ENCODE measurements at places on chromosomes 11 and 22. TPM values are rescaled to one million over a fixed set of nuclear protein-coding genes. Genes with fewer than 3 reads are reported as not detected.

Gene CBX6
- total RNA-seq = 4.7 TPM

- no peaks in the 10 kb centered on the region for H3K27me3 ChIP-seq
- H3K4me1 ChIP-seq = peaks cover 20% of the 10 kb centered on the region
- H3K36me3 ChIP-seq = no peaks in the 10 kb centered on the region
- no peak overlapping the region for H3K27ac ChIP-seq
Measured at GRCh38 chr11:121032546-121032945, 8.6 kb downstream of the TBCEL start.

- no peak overlapping the region for H3K4me3 ChIP-seq
- no peaks in the 10 kb centered on the region for H3K27me3 ChIP-seq
- peaks cover 5% of the 10 kb centered on the region for H3K36me3 ChIP-seq
- no peak overlapping the region for H3K27ac ChIP-seq
- no peak for DNase-seq
Measured at GRCh38 chr22:22487869-22488597, 20.5 kb downstream of the ZNF280B start.

DNA sequence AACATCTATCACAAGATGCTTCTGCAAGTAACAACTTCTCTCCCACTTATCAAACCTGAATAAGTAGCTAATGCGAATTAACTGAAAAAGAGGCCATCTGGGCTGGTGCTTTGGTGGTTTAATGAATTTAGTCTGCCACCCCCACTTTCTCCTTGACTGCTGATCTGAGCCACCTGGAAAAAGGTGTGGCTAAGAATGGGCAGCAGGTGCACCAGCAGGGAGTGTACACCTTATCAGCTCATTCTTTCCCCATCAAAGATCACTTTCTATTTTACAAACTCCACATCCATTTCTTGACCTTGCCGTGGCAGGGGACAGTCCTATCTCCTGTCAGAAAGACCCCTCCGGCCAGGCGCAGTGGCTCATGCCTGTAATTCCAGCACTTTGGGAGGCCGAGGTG, 6.5 kb downstream of the RFPL3 start:
- no peak for DNase-seq
- H3K4me1 ChIP-seq = no peaks in the 10 kb centered on the region
- H3K27me3 ChIP-seq = peaks cover 15% of the 10 kb centered on the region
- no peak overlapping the region for H3K4me3 ChIP-seq

DNA sequence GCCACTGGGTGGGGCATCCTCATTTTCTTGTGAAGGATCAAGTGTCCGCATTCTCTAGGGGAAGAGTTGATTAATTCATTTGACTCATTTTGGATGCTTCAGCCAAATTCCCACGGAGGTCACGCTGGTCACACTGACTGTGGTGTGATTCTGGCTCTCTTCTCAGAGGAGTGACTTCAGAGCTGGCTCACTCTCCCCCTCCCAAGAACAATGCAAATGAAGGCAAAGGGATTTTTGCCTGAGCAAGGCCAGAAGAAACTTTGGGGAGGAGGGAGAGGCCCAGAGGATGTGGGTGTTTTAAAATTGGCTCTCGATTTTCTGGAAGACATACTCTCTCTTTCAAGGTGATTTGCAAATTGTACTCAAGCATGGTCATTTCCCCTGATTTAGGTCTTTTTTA, 51.1 kb upstream of the LMO2 start:
- no peaks in the 10 kb centered on the region for H3K27me3 ChIP-seq
- H3K36me3 ChIP-seq = no peaks in the 10 kb centered on the region
- no peak overlapping the region for H3K4me3 ChIP-seq
- no peaks in the 10 kb centered on the region for H3K4me1 ChIP-seq
- DNase-seq = no peak

Gene PDXP
- total RNA-seq = 46.1 TPM

Gene DGCR6L
- 28.6 TPM for total RNA-seq

GRCh38 chr11:90525962-90526361, 303.1 kb upstream of the CHORDC1 start:
- H3K27ac ChIP-seq = no peak overlapping the region
- no peaks in the 10 kb centered on the region for H3K27me3 ChIP-seq
- H3K4me1 ChIP-seq = no peaks in the 10 kb centered on the region
- H3K4me3 ChIP-seq = no peak overlapping the region
- H3K36me3 ChIP-seq = no peaks in the 10 kb centered on the region
- no peak for DNase-seq

GRCh38 chr22:21707677-21708076, 27.9 kb downstream of the YPEL1 start:
- no peak overlapping the region for H3K27ac ChIP-seq
- no peaks in the 10 kb centered on the region for H3K27me3 ChIP-seq
- H3K4me1 ChIP-seq = peaks cover 23% of the 10 kb centered on the region
- H3K36me3 ChIP-seq = no peaks in the 10 kb centered on the region
- no peak for DNase-seq
- H3K4me3 ChIP-seq = no peak overlapping the region

Gene UNC93B1
- 8.8 TPM for total RNA-seq

Gene PANX3
- not detected for total RNA-seq

DNA sequence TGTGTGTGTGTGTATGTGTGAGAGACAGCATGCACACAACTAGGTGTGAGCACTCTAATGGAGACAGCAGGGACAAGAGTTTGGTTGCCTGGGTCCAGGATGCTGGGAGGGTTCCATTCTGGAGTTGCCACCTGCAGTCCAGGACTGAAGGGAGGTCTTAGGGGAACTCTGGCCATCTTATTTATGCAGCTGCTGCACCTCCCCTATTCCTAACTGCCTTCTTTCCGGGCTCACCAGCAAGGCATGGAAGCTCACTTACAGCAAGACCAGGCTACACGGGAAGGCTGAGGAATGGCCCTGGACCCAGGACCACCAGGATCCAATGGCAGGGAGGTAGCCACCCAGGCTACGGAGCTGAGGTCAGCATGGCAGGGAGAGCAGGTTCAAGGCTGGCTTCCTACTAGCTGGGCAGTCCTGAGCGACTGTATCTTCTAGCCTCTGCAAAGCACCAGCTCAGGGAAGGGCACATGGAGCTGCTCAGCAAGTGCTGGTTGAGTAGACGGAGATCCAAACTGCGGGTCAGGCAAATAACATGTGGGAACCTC, 42.2 kb upstream of the B3GAT1 start:
- H3K27ac ChIP-seq = no peak overlapping the region
- H3K27me3 ChIP-seq = peaks cover 4% of the 10 kb centered on the region
- H3K4me1 ChIP-seq = no peaks in the 10 kb centered on the region
- H3K36me3 ChIP-seq = no peaks in the 10 kb centered on the region

Gene IFITM10
- 0.09 TPM for total RNA-seq

Data from HepG2 (cell line).